Cerebellar nuclear complex (tissue), 1 donor: ENCODE measurements at places on chromosomes 3 and 15.

GRCh38 chr3:71010726-71011455 lies 572.6 kb downstream of the FOXP1 start:
- no peak for DNase-seq

- no peak for DNase-seq
These were observed 1.2 kb downstream of the CCDC9B start for GRCh38 chr15:40339621-40339945.

GRCh38 chr3:49952924-49953323 lies 13.0 kb downstream of the RBM6 start:
- no peak for DNase-seq

- no peak for DNase-seq
These were observed 5.6 kb downstream of the PDCD6IP start for GRCh38 chr3:33803894-33804526.

GRCh38 chr3:134965865-134966481 lies 170.9 kb downstream of the EPHB1 start:
- peak; percentile 81 for DNase-seq

GRCh38 chr3:66106788-66107187 lies 68.1 kb upstream of the MAGI1 start:
- DNase-seq = no peak

- DNase-seq = no peak
These were observed 5.6 kb upstream of the TMEM62 start for GRCh38 chr15:43127752-43128151.

DNA sequence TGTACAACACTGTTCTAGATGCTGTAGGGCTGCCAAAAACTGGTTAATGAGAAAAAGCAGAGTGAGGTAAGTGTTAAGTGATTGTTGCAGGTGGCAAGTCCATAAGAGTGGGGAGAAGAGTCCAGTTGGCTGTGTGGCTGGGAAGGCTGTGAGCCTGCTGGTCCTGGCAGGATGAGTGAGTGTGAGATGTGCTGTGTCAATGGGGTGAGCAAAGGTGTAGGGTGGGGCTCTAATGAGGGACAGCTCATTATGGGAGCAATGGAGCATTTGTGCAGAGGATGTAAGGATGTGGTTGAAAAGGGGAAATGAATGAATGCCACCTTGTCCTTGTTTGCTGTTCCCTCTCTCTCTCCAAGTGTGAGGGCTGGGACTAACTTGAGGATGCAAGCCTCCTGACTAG lies 145.3 kb upstream of the ROPN1 start:
- no peak for DNase-seq

- no peak for DNase-seq
These were observed at the start of gene HMG20A for GRCh38 chr15:77420610-77421369. Gene HMG20A, plus strand, starts transcription at chr15:77420888. Its CDS starts 37,520 bp downstream, at chr15:77458408.

- no peak for DNase-seq
These were observed 19.8 kb downstream of the CCR3 start for GRCh38 chr3:46261926-46262594.

- DNase-seq = no peak
These were observed 210.7 kb downstream of the PDCD6IP start for GRCh38 chr3:34008836-34009809.

- no peak for DNase-seq
These were observed 5.2 kb upstream of the IMPG2 start for GRCh38 chr3:101325393-101326134.

DNA sequence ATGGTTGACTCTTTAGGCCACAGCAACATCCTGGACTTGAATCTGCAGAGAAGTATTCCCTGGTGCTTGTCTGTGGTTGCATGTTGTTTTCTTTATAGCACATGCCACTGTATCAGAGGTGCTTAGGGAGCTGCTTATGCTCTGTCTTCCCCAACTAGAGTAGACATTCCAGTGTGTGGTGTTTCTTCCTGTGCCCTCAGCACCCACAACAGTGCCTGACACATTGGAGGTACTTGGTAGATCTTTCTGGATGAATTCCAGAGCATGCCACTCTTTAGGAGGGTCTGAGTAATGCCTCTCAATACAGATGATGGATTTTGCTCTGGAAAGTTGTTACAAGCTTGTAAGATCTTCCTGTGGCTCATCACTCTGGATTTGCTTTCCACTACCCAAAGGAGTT lies 117.6 kb downstream of the CHDH start:
- DNase-seq = no peak

- DNase-seq = no peak
These were observed 33.9 kb upstream of the CDCP1 start for GRCh38 chr3:45180051-45180450.

- DNase-seq = no peak
These were observed 1.8 kb downstream of the ZNF770 start for GRCh38 chr15:34986326-34986725.

DNA sequence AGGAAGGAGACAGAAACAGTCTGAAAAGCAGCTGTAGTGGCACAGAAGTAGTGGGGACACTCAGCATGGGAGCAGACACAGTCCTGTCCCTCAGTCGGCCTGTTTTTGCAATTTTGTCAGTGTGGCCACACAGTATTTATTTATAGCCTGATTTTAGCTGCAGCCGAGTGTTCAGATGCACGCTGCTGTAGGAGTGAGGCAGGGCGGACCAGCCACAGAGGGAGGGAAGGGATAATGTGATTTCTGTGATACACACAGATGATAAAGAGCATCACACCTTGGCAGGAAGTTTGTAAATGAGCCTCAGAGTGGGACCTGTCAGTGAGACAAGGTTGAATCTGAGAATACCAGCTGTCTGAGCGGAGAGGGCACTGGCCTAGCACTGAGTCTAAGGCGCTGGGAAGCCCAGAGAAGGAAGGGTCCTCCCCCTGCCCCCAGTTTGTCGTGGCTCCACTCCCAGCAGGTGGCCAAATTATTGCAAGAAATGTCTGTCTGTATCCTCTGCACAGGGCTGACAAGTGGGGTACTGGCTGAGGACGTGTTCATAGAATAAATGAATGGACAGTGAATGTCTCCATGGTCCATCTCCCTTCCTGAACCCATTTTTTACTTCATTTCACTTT lies 3.8 kb downstream of the PSTPIP1 start:
- DNase-seq = no peak

DNA sequence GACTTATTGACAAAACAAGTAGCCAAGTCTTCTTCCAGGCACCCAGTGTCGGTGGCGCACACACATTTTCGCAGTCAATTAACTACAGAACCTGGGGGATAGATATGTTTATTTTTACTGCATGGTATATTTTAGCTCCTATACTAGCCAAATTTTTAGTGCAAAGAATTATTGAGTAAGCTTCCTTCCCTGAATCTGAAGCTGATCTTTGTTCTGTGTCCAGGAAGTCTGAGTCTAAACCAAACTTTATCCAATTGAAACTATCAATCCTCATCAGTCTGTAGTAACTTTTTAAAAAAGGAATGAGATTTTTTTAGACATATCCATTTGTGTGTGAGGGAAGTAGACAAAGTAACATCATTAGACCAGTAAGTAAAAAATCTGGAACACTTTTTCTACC lies 133.1 kb downstream of the GADL1 start:
- no peak for DNase-seq

DNA sequence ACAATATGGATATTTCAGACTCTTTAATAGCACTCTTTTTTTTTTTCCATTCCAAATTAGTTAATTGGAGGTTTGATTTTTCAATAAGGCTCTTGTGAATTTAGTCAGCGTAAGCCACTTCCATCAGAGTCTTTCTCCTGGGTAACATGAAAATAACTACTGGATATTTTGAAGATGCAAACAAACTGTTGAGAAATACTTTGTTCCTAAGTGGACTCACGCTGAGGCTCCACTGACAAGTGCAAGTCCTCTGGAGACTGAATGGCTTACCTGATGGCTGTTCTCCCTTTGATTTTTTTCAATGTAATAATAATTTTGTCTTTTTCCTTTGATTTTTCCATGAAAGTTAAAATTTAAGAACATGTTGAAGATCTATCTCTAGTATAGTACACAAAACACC lies 26.0 kb upstream of the TM4SF1 start:
- DNase-seq = no peak

DNA sequence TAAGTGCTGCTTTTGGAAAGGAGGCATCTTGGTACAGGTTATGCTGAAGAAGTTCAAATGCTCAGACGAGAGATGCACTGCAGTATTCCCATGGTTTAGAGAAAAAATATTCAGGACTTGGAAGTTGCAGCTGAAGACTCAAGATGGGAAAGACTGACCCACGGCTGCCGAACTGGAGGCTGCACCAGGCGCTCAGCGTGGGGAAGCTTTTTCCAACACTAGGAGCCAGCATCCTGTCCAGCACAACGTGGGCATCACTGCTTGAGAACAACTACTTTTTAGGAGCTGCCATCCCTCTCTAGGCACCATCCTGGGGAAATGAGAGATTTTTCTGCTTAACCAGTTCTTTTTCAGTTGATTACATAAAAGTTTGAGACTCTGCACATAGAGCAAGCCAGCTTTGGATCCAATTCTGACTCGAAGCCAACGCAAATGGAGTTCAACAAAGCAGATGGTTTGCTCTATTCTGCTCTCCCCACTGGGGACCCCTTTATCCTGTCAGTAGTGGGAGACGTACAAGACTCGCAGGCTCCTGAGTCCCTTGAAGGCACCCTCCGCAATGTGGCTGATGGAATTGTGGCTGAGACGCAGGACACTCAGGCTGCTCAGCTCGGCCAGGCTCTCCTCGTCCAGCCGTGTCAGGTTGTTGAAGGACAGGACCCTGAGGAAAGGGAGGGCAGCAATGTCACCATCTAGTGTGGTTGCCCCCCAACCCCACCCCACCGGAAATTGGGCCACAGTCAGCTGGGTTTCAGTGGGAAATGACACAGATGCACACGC lies 93.8 kb downstream of the LRIG1 start:
- no peak for DNase-seq

GRCh38 chr3:4030624-4031023 lies 231.4 kb downstream of the LRRN1 start:
- DNase-seq = no peak

- no peak for DNase-seq
These were observed 9.7 kb upstream of the DAG1 start for GRCh38 chr3:49460188-49460890.

DNA sequence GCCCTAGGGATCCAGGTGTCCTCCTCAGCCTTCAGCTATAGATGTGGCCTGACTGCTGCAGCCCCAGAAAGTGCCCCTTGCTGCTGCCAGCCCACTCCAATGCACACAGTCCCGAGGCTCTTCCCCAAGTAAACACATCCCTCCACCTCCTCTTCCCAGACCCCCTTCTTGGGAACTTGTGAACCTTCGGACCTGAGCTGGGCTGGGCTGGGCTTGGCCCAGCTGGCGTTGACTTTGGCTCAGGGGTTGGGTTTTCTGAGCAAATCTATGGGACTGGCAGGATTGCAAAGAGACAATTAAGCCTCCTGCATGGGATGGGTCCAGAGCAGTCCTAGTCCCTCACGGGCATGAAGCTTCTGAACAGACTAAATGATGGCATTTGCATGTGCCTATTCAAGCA lies 14.7 kb downstream of the VIPR1 start:
- no peak for DNase-seq

GRCh38 chr3:191882289-191882688 lies 421.3 kb downstream of the PYDC2 start:
- no peak for DNase-seq

GRCh38 chr3:194686414-194686815 lies 732 bp downstream of the FAM43A start:
- no peak for DNase-seq

DNA sequence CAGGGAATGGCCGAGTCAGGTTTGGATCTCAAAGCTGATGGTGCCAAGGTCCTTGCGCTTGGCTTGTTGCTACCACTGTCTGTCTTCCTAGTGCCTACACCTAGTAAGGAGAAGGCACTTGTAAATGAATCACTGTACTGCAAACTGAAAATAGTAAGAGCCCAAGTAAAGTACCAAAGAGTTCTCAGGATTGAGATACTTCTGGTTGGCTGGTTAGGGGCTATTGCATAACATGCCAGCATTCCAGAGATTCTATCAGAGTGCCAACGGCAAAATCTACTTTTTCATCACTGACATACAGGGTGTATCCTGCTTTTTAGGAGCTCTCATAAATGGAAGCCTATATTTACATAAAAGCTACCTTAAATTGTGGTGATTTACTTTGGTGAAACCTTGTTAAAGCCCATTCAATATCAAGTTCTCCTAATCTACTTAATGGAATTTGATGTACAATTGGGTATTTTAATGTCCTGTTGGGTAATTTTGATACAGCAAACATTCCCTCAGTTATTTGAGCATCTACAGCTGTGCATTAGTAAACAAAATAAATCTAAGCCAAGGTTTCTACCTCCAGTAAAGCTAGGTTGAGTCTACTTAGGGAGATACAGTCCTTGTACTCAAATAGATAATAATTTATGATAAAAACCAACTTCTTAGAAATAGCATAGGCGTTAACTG lies 30.7 kb upstream of the CHD2 start:
- DNase-seq = no peak

DNA sequence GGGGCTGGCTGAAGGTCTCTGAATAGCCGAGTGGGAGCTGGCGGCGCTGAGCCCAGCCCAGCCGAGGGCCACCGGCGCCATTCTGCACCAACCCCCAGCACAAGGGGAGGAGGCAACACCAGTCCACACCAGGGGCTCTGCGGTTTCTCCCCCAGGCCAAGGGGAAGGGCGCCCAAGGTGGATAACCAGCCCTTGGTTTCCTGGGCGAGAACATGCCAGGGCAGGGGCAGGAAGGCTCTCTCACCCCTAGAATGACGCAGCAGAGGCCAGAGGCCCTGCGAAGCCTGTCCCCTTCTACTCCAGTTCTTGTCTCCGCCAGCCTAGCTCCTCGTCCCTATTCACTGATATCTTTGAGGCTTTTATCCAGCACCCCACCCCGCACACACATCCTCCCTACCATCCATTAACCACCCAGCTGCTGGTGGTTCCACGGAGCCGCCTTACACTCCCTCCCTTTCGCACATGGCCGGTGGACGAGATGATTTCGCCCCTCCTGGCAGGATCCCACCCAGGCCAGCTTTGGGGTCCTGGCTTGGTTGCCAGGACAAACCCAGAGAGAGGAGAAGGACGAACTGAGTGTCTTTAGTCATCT lies 1.3 kb downstream of the RBPMS2 start:
- no peak for DNase-seq

DNA sequence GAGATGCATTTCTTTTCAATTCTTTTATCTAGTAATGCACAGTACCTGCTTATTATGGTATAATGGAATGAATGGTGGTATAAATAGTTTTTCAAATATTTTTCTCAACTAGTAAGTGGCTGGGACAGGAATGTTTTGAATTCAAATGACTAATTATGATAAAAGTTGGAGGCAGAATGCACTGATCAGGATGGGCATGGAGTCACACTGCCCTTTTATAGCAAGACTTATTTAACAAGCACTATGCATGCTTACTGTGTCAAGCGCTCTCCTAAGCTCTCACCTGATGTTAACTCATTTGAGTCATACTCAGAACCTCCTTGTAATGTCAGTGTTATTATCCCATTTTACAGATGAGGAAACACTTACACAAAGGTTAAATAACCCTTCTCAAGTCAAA lies 221.8 kb downstream of the FEZF2 start:
- DNase-seq = no peak

GRCh38 chr3:14633819-14634424 lies 17.6 kb upstream of the CCDC174 start:
- DNase-seq = no peak

- no peak for DNase-seq
These were observed 133.3 kb downstream of the SUCLG2 start for GRCh38 chr3:67521053-67521646.
